ENCODE measurements at places on chromosomes 1 and 21.

DNA sequence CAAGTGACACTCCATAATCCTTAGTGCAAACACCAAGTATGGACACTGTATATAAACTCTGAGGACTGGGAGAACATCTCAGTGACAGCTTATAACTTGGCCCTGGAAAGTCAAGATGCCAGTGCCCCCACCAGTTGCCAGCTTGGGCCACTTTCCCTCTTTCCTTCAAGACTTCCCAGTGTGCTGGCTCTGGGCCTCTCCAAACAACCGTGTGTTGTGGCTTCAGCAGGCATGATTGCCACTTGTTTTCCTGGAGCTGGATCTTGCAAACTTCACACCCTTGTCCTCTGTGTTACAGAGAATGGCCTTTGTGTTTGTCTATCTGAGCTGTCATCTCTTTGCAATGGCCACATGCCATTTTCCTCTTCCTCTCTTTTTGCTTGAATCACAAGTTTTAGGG is 37.0 kb downstream of the CCDC185 start:
- no peak for DNase-seq

DNA sequence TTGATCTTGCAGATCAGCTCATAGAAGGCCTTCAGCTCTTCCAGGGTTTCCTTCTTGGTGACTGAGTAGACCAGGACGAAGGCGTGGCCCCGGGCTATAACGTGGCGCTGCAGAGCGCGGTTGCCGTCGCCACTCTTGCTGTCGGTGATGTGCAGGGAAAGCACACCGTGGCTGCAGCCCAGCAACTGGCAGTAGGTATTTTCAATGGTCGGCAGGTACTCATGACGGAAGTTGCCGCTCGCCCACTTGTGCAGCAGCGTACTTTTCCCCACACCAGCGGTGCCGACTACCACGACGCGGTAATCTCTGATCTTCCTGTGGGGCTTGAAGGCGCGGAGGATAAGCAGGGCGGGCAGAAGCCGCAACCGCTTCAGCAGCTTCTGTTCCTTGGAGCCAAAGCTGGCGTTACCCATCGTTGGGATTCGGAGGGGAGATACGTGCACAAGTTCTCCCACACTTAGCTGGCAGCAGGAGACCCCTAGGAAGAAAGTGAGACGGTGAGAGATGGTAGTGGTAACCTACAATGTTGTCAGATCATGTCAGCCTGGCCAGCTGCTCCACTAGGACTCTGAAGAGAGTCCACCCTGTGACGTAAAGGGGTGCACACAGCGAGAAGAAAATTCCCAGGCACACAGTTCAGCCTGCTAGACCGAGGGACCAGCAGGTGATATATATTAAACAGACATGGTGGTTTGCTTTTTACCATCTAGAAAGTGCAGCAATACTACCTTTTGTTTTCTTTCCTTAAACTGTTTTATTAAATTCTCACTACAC is 3.4 kb downstream of the DIRAS3 start:
- DNase-seq, result no peak

DNA sequence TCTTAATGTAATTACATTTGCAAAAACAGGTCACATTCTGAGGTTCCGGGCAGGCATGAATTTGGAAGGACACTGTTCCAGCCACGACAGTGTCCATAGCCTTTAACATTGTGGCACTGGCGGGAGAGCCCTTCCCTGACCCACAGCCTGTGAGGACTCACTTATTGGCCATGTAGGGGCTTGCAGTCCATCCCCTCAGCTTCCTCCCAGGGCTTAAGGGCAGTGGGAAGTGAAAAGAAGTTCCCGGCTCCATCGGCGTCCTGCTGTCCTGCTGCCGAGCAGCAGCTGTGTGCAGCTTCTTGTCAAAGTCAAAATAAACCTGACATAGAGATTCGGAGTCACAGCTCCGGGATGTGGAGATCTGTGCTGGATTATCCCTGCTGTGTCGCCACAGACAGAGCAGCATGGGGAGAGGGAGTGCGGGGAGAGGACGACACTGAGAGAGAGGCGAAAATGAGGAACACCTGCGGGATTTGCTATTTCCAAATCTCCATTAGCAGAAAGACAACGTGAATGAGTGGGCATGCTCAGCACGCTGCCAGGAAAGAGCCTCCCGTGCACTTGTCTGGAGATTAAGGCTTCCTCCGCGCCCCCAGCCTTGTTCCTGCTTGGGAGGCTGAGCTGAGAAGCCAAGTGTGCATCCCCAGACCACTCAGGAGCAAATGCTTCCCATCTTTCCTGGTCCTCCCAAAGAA is 260.3 kb downstream of the ASTN1 start:
- no peak for DNase-seq

DNA sequence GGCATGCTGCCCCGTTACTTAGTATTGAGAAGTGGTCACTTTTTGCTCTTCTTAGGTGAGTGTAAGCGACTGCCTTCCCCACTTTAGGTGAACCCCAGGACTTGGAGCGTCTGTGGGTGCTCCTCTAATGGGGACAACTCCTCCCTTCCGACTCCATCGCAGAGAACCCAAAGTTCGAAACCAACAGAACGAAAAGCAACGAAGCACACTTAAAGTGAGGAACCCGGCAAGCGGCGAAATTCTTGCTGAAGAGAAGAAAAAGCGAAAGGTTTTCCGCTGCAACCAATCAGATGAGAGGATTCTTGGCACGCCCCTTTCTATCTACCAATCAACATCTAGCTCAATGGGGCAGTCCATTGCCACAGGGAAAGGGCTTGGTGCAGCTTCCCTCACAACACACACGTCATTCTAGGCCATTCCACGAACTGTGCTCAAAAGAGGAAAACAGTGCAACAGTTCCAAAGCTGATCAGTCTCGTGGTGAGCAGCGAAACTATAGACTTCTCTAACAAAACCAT is 709 bp upstream of the SUCO start:
- DNase-seq, result peak; percentile 93

- no peak for DNase-seq
Observed at GRCh38 chr21:45021428-45022347, 52.7 kb upstream of the ADARB1 start.

DNA sequence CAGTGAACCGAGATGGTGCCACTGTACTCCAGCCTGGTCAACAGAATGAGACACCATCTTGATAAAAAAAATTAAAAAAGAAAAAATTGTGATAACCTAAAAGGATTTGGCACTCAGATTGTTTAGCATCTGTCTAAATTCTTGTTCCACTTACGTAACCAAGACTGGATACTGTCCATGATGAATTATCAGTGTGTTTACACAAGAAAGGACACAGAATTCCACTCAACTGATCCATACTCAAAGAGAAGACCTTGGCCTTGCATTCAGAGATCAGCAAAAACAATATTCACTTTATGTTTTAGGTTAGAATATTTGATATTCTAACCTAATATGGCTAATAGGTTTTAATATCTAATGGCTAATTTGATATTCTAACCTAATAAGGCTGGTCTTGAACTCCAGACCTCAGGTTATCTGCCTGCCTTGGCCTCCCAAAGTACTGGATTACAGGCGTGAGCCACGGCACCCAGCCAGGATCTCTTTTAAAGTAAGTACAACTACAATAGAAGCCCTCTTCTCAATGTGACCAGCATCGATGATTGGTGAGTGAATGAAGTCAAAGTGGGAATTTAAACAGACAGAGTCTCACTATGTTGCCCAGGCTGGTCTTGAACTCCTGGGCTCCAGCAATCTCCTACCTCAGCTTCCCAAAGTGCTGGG is 43.1 kb upstream of the COX20 start:
- no peak for DNase-seq

- no peak for DNase-seq
Observed at GRCh38 chr1:21950734-21951133, 13.6 kb upstream of the HSPG2 start.

DNA sequence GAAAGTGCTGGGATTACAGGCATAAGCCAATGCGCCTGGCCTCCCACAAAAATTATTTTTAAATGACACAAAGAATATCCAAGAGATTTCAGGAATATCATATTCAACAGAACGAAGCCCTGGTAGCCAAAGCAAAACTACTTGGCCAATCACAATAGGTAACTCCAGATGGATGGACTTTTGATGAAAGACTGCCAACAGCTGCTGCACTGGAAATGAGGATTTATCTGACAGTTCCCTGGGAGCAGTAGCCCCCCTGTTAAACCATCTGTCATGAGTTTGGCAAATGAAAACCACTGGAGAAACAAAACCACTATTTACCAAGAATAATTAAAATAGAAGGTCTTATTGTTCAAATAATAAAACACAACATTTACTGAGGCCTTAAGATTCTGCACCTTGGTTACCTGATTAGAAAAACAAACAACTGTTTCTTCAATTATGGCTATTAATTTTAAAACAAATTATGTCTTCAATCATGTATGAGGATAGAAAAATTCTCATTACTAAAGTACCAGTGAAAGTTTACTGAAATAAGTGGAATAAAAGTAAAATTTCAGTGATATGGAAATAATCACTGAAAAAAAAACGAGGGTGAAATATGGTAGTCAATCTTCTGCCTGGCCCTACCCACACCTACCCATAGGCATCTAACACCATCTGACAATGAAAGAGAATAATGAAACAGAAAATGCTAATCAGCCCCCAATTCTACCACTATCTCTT is 34.3 kb upstream of the PSMG1 start:
- DNase-seq, result no peak

DNA sequence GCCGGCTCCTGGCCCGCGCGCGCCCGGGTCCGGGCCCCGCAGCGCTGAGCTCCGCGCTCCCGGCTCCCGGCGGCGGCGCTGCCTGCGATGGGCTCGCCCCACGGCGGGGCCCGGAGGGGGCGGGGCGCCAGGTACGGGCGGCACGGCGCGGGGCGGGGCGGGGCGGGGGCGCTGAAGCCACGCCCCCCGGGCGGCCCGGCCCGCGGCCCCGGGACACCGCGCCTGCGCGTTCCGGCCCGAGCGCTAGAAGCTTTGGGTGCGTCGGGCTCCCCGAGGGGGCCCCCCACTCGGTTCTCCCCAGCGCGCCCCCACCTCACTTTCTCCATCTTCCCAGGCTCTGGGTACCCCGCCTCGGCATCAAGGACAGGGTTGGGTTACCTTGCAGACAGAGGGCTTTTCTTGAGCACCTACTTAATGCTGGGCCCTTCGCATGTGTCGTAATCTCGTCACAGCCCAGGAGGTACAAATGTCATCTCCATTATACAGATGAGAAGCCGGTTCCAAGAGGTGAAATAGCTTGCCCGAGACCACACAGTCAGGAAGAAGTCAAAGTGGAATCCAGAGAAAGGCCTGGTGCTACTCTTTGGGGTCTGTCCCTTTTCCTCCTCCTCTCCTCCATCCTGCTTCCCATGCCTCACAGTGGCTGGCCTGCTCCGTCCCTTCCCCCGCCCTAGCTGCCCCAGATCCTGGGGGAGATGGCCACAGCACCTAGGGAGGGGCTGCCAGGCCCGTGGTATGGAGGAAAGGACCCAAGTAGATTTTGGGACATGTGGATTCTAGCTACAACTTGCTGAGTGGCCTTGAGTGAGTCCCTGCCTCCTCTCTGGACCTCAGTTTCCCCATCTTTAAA is 46.5 kb downstream of the RAP1GAP start:
- DNase-seq, result no peak

- DNase-seq, result no peak
Observed at GRCh38 chr1:213295860-213296259, 244.8 kb downstream of the RPS6KC1 start.

DNA sequence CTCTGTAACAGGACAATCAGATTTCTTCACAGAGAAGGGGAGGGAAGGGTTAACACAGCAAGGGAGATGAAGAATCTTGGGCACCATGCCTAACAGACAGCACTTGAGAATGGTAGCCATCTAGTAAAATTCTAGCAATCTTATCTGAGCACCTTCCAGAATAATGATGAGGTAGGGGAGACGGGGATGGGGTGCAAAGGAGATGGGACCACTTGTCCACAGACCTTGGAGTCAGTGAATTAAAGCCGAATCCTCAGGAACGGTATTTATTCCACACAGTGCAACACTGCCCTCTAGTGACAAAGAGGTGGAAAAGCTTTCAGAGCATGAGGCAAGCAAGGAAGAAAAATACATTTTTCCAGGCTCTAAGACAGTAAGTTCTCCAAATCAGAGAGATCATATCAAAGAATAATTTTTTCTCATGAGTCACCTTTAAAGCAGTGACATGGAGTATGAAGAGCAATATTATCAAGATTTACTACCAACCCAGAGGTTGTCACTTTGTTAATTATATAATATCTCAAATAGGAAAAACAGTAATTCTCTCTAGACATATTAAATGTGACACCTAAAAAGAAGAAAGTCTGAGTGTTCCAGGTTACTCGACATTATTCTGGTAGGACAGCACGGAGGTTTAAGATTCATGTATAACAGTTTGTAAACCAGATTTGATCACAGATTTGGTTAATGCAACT is 43.3 kb upstream of the LPAR3 start:
- no peak for DNase-seq

- DNase-seq, result no peak
Observed at GRCh38 chr21:14321042-14321441, 61.9 kb downstream of the HSPA13 start.

DNA sequence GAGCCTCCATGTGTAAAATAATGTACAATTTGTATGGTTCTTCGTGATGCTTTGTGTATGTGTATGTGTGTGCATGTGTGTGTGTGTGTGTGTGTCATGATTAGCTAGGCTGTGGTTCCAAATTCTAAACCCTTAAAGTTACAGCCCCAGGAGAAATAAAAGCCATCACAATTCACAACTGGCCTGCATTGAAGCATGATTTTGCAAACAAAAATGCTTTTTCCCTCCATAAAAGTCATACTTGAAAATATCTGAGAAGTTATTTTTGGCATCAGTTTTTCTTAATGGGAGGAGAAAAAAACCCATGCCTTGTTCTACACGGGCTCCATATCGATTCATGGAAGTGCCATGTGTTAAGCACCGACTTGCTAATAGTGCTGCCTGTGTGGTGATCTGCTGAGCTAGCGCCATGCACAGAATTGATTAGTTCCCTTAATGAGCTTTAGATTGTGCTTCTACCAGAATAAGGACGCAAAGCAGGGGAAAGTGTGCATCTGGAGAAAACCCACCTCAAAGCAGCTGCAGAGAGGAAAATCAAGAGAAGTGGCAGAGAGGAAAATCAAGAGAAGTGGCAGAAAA is 207.3 kb downstream of the DSCAM start:
- no peak for DNase-seq

DNA sequence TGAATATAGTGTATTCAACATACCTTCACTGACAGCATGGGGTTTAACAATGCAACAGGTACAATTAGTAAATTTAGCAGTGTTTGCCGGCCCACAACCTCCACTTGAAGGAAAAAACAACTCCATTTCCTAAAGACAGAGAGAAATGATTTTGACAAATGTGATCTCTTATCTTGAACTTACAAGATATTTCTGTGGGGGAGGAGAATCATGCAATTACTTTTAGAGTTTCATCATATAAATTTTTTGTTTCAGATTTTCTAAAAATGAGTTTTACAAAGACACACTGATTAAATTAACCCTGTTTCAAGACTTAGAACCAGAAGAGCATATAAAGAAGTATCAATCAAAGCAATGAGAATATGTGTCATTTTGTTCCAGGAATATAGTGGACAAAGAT is 80.3 kb downstream of the NME7 start:
- no peak for DNase-seq
